A172 (cell line): ENCODE measurements at places on chromosomes 6 and 20.

DNA sequence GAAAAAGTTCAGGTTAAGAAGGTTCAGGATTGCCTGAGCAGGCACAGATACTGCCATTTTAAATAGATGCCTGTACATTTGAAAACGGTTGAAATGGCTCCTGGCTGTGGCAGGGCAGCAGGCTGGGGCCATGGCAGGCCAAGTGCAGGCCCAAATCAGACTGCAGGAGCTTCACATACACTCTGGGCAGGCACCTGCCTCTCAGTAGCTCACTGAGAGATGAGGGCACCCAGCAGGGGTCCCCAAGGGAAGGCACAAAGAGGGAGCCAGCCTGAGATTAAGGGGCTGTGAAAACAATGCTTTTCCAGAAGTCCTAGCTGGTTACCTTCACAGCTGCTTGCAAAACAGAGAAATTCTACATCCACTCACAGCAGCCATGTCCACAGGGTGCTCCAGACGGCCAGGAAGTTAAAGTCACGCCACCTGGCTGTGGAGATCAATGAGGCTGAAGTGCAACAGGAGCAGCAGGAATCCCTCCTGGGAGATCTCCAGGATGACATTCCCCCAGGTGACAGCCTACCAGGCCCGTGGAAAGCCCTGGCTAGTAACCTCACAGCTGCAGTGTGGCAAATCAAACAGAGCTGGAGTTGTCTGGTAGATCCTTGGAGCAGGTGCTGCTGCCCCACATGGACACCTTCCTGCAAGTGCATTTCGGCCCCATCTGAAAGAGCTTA is 6.2 kb upstream of the RAET1E start:
- no peak for DNase-seq

DNA sequence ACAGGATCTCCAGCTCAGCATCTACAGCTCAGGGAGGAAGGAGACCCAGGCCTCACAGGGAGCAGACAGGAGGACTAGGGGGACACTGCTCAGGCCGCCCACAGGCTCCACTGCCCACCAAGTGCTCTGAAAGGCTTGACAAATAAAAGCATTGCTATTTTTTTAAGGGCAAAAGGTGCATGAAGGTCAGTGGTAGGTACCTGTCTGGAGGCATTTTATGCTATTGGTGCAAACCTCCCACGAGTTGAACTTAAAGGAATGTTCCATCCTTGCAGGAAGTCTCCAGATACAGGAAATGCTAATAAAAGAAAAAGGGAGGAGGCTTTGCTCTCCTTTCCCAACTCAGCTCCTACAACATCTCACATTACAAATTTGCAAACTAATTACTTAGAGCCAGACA is 228.1 kb downstream of the FOXC1 start:
- peak; percentile 19 for DNase-seq

GRCh38 chr20:36339646-36340592 is 33.8 kb downstream of the DLGAP4 start:
- DNase-seq = peak; percentile 44

GRCh38 chr20:5090191-5090590 is 29.6 kb downstream of the PCNA start:
- no peak for DNase-seq

DNA sequence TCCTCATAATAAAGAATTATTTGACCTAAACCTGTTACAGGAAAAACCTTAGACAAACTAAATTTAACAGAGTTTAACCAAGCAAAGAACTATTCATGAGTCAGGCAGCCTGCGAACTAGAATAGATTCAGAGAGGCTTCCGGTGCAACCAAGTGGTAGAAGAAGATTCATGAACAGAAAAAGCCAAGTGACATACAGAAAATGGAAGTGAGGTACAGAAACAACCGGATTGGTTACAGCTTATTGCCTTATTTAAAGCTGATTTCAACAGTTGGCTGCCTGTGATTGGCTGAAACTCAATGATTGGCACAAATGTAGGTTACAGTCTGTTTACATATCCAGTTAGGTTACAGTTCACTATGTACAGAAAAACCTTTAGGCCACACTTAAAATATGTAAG is 10.1 kb downstream of the PPP1R3G start:
- DNase-seq = no peak

DNA sequence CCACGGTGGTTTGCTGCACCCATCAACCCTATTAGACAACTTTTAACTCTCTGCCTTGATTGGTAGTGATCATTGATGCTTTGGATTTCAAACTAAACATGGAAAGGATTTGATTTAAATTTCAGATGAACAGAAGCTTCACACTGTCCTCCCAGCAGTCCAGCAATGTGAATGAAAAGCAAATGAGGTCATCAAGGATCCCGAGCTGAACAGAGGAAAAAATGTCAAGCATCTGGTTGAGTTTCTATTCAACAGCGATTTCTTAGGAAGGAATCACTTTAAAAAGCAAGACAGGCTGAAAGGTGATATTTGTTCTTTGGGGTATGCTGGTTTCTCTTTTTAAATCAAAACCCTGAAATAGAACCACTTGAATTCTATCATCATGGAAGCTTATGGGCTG is 10.6 kb upstream of the SAMD3 start:
- no peak for DNase-seq

GRCh38 chr6:6522709-6523108 is 65.8 kb upstream of the LY86 start:
- DNase-seq = no peak

DNA sequence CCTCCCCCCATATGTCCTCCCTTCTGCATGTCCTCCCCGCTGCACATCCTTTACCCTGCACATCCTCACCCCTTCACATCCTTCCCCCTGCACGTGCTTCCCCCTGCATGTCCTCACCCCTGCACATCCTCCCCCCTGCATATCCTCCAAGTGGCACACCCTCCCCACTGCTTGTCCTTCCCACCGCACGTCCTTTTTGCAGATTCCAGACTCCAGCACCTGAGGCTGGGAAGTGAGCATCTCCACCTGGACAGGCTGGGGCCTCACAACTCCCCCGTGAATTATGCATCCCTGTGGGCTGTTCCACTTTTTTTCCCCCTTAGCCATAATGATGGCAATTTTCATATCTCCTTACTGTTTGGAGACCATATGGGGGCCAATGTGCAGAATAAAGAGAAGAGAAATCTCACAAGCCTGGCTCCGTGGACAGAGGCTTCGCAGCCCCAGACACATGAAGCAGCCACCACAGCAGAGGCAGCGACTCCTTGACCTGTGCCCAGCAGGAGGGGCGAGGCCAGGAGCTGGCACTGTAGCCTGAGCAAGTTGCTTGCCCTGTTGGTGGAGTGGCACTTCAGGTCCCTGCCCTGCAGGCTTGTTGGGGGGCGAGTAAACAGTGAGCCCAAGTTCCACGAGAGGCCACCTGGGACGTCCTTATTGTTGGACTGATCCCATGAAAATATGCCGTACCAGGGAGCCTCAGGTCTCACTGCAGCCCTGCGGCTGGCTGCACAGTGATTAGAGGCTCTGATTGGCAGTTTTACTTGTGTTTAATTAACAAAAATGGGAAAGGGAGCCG is 113.1 kb downstream of the SYNDIG1 start:
- DNase-seq = no peak

DNA sequence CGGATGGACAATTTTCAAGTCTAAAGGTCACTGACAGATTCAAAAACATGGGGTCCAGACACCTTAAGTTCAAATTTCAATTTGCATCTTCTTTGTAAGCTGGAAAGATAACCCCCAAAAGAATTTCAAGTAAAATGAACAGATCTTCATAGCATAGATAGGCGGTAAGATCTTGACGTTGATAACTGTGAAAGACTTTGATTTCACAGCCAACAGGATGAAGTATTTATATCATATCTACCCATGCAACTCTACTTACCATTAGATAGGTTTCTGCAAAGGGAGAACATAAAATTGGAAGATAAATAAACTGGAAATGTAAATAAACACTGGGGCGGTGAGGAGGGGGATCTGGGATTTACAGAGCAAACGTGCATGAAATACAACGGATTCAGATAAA is 137.8 kb downstream of the IPCEF1 start:
- DNase-seq = no peak

- no peak for DNase-seq
Measured at GRCh38 chr20:18541741-18542140, 25.5 kb upstream of the SMIM26 start.

- peak; percentile 51 for DNase-seq
Measured at GRCh38 chr20:34110745-34111641, 1.1 kb downstream of the EIF2S2 start.

- DNase-seq = no peak
Measured at GRCh38 chr20:21557241-21558020, 43.6 kb upstream of the NKX2-2 start.

DNA sequence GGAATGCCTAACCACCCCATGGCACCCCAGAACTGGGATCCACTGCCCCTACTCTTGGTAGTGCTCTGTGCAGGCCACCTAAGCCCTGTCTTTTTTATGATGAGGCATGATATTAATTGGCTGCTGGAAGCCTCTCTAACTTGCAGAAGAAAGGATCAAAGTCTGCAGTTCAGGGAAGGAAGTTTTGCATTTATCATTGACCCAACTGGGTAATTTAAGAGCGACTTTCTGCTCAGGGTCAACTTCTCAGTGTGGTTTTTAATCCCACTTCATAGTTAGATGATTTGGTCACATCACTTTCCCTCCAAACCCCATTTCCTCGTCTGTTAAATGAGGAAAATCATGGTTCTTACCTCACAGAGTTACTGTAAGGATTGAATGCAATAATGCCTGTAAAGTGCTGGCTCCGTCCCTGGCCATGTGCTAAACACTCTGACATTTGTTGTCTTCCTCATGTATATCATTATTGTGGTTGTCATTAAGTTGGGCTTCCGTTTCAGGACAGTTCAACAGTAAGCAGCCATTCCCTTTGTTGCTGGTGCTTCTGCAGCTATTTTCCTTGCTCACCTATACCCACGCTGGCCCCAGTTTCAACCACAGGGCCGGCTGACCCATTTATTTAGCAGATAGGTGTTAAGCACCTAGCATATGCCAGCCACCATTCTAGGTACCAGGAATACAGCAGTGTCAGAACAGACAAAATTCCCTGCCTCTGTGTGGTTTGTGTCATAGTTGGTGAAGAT is 14.2 kb downstream of the E2F3 start:
- no peak for DNase-seq

DNA sequence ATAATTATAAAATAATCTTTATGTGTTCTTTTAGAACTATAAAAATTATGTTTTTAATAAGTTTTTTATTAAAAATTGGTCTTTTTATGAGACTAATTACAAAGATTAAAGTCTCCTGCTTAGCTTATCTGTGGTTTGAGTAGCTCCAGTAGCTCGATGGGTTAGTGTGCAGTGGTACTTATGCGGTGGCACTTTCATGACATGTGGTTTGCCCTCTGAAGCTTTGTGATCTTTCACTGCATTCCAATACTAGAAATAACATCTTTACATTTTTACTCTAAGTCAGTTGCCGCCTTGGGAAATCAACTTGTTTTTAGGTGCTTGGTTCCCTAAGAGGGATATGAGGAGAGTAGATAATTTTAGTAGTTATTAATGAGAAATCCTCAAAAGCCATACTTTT is 699.5 kb upstream of the FLRT3 start:
- no peak for DNase-seq

DNA sequence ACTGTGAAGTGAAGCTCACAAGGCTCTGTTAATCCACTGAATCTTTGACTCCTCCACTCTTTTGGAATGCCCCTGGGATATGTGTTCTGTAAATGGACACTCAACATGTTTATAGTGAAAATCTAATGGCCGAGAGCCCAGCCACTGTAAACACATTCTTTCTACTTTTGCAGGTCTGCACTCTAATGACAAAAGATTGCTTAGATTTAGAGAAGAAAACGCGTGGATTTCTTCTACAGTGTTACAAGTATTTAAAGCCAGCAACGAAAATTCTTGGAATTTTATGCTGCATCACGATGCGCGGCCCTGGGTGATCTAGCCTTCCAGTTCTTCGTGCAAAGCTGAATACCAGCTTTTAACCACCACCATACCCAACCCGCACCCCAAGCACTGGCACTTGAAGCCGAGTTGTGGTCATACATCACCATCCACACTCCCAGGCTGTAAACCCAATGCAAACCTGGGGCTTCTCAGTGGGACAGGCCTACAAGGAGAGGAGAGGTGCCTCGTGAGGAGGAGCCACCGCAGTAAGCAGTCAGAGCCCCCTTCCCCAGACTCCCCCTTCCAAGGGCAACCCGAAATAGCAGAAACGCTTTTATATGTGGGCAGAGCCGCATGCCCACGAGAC is 3.7 kb upstream of the FOXO3 start:
- no peak for DNase-seq

GRCh38 chr6:136762022-136762975 is 30.0 kb downstream of the MAP3K5 start:
- no peak for DNase-seq
